ENCODE measurements at places on chromosomes 12 and 14.

- no peak for DNase-seq
Measured at GRCh38 chr12:30191696-30192455, 408.1 kb upstream of the TMTC1 start.

GRCh38 chr14:48247977-48248376 lies 572.6 kb upstream of the MDGA2 start:
- no peak for DNase-seq

DNA sequence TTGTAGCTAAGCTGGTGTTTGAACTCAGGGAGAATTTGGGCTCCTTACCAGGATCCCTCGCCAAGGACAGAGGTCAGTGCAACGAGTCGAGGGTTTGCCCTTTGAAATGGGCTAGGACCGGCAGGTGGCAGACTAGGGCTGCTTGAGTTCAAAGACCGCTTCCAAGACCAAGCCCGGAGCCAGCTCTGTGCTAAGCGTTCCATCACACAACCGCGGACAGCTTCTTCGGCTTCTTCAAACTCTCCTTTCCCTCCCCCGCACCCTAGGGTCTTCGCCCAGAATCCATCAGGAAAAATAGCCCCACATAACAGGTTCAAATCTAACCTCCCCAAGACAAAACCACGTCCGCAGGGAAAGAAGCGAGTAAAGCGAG lies 705 bp upstream of the FLVCR2 start:
- DNase-seq: peak; percentile 82

DNA sequence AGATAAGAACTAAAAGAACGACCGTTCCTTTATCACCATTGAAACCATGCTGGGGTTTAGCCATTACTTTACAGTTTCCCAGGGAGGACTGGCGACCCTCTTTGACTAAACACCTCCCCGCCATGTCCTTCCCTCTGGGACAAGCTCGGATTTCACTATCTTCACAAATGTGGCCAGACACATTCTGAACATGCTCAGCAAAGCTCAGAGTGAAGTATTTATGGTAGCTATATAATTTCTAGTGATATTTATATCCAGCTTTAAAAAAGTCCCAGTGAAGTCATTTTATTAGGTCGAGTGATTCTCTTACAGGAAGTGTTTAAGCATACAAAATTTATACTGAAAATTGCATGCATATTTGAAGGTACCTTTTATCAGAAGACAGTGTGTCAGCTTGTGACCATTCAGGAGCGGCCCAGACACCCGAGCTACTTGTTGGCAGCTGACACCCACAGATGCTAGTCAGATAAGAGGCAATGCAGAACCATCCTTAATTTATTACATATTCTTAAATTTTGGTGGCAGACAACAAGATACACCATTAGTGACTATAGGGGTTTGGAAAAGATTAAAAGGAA lies 36.8 kb downstream of the NIN start:
- DNase-seq: no peak

- DNase-seq: no peak
Measured at GRCh38 chr14:29227631-29228030, 461.0 kb downstream of the FOXG1 start.

GRCh38 chr12:93100610-93101009 lies 171.5 kb upstream of the EEA1 start:
- no peak for DNase-seq

- no peak for DNase-seq
Measured at GRCh38 chr12:45668641-45669040, 60.9 kb upstream of the ARID2 start.

DNA sequence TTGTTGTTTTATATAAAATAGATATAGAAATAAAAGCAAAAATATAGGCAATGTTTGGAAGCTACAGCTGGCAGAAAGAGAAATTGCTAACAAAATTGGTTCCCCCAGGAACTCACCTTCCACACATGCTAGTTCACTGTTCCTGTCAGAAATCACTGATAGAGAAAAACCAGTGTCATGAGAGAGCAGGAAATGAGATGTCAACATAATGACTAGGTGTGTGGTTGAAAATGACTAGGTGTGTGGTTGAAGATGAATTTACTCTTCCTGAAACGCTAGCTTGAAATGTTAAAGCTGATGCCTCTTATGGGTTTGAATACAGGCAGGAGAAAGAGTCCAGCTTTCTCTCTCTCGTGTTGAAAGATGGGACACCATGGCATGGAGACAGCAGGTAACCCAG lies 216.3 kb downstream of the C12orf42 start:
- DNase-seq: peak; percentile 78

- no peak for DNase-seq
Measured at GRCh38 chr12:130431176-130431575, 93.5 kb downstream of the PIWIL1 start.

DNA sequence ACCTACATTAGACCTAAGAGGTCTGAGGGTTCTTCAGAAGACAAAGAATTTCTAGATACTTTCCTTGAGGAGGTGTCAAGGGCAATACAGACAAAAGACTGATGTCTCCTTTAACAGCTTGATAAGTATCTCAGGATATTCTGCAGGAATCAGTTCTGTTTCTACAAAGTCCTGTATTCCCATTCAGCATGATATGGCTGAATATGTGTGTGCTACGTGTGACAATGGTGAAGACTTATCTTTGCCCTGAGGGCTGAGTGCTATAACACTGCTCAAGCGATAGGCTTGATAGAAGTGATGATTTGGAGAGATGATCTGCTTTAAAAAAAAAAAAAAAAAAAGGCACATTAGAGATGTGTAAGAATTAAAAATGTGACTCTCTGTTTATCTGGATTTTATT lies 429.7 kb downstream of the EGLN3 start:
- peak; percentile 36 for DNase-seq

- no peak for DNase-seq
Measured at GRCh38 chr14:99251721-99252120, 20.3 kb downstream of the BCL11B start.

GRCh38 chr12:4908684-4909409 lies 858 bp upstream of the KCNA1 start:
- DNase-seq: peak; percentile 92

- DNase-seq: no peak
Measured at GRCh38 chr12:121217063-121217462, 7.1 kb downstream of the P2RX4 start.

- no peak for DNase-seq
Measured at GRCh38 chr14:101442451-101442850, 118.8 kb upstream of the DIO3 start.

GRCh38 chr14:105323663-105324062 lies 9.1 kb downstream of the PACS2 start:
- DNase-seq: no peak

DNA sequence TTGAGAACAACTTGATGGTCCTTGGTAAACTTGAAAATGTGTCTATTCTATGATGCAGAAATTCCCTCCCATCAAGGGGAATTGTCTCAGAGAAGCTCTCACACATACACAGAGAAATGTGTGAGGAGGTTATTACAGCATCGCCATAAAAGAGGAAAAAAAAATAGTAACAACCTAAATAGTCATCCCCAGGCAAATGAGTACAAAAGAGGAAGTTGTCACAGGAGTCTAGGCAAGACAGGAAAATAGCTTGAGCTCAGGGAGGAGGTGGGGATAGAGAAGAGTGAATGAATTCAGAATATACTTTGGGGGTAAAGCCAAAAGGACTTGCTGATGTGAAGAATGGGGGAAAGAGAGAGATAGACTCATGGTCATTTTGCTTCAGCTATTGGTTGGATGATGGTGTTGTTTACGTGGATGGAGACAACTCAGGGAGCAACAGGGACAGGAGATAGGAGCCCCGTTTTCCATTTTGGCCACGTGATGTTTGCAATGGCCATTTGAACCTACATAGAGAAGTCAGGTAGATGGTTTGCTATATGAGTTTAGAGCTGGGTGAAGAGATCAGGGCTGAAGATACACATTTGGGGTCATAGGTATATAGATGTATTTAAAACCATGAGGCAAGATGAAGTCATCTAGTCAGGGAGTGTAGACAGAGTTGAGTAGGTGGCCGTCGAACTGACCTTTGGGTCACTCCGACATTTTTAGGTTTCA lies 20.3 kb downstream of the LRRC74A start:
- no peak for DNase-seq

GRCh38 chr12:75489613-75490210 lies 9.2 kb downstream of the GLIPR1 start:
- no peak for DNase-seq

- no peak for DNase-seq
Measured at GRCh38 chr14:63483315-63483714, 59.9 kb downstream of the PPP2R5E start.

GRCh38 chr12:125137766-125138344 lies 72.6 kb downstream of the AACS start:
- DNase-seq: no peak

GRCh38 chr12:12510551-12510950 lies 52.1 kb downstream of the DUSP16 start:
- DNase-seq: peak; percentile 26

DNA sequence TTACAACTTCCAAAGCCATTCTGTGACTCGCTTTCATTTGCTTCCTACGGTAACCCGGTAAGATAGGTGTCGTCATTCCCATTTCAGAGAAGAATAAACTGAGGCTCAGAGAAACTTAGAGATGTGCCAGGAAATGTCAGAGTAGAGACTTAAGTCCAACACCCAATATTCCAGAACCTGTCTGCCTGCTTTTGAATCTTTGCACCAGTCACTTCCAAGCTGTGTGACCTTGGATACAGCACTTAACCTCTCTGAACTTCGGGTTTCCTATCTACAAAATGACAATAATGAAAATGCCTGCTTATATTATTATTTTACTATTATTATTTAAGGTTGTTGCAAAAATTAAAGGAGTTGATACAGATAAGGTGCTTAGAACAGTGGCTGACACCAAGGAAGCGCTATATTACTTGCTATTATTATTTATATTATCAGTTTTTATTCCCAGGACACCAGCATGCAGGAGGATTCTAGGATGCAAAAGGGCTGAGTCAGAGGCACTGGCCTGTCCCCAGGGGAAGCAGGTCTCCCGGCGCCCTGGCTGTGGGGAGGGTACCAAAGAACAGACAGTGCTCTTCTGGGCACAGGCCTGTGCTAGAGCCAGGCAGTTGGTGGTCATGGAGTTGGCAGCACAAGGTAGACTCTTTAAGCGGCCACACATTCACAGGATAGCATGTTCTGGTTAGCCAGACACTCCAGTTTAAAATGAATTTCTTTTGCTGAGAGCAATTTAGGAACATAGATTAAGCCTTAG lies 5.4 kb downstream of the HSPB8 start:
- DNase-seq: no peak

- no peak for DNase-seq
Measured at GRCh38 chr14:104547998-104548700, 31.4 kb upstream of the C14orf180 start.

DNA sequence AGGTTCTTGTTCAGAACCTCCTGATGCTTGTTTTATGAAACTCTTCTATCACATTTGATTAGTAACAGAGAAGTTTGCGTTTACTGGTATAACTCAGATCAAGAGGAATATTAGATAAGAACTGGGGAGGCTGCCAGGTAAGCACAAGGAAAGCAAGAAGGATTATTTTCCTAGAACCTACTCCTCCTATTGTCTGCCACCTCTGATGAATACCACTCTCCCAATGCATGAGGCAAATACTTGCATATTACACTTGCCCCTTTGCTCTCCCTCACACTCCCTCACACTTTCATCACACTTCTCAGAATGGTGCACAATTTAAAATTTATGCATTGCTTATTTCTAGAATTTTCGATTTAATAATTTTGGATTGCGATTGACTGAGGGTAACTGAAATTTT lies 43.6 kb downstream of the LIN7A start:
- DNase-seq: no peak

GRCh38 chr12:116358893-116359761 lies 81.6 kb upstream of the MED13L start:
- DNase-seq: no peak

DNA sequence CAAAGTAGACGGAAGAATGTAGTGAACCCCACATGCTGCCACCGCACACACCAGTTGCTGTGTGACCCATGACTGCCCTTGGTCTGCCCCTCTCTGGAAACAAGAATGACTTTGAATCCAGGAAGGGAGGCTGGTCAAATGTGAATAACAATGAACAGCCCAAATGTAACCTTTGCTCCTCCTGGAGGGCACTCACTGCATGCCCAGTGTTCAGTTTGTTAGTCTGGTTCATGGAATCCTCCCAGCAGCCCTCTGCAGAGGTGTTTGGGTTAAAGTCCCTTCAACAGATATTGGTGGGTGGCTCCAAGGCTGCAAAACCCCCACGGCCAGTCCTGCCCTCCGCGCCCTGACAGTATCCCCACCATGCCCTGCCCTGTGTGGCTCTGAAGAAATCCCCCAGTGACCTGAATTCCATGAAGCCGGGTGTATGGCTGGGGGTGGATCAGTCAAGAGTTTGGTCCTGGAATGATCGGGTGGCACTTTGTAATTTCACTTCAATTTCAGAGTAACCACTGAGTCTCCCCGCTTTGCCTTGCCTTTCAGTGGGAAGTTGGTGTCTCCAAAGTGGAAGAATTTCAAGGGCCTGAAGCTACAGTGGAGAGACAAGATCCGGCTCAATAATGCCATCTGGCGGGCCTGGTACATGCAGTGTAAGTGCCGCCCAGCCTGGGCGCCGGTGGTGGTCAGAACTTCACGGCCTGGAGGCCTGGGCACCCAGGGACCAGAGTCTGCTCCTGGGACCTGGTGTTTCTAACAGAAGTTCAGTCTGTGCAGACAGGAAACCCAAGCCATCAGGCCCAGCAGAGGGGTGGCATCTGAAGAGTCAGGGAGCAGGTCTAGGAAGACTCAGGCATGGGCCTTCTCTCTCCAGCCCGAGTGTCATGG lies 47.1 kb downstream of the IL31 start:
- no peak for DNase-seq

DNA sequence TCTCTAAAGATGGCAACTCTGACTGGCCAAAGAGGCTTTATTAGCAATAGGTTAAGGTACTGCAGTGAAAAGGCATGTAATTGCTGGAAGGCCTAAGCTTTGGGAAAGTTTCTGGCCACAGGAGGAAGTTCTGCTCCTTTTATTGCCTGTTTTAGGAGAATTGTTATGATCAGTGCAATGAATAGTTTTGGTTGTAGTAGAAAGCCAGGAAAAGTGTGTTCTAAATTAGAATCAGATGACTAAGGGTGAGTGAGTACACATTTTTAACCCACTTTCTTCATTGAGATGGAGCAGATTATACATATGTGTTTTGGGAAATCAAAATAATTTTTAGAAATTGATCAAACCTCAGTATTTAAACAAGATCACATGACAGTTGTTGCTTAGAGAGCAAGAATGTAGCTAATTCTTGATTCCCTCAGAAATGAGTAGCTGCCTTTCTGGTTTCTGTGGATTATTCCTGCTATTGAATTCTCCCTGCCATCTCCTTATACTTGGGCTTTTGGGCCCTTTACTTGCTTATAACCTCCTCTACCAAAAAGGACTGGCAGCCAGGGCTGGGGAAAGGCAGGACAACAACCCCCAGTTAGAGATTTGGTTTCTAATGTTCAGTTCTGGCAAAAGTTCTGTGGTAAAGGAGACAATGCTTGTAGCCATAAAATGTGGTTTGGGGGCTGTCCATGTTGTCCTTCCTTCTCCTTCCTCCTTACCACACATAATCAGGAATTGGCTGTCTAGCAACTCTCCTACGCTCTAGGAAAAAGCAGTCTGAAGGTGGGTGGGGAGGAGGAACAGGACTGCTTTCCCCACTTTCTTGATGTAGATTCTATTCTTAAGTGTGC lies 217.1 kb downstream of the SLC38A4 start:
- DNase-seq: peak; percentile 25

Measured in NCI-H1417 (cell line).